ENCODE measurements at places on chromosomes 2 and 18.

- no peak for DNase-seq
Measured at GRCh38 chr2:73593680-73594079, 48.5 kb downstream of the NAT8 start.

- no peak for DNase-seq
Measured at GRCh38 chr2:74439803-74440377, 1.8 kb downstream of the RTKN start.

- no peak for DNase-seq
Measured at GRCh38 chr2:54350426-54350825, 94.4 kb upstream of the TSPYL6 start.

GRCh38 chr2:100981011-100981410 is 21.1 kb upstream of the RPL31 start:
- no peak for DNase-seq

GRCh38 chr18:58009166-58009565 is 34.9 kb upstream of the NEDD4L start:
- DNase-seq = no peak

- DNase-seq = no peak
Measured at GRCh38 chr2:216888081-216888480, 28.2 kb upstream of the TNP1 start.

- DNase-seq = no peak
Measured at GRCh38 chr18:65436430-65436829, 314.4 kb upstream of the CDH7 start.

DNA sequence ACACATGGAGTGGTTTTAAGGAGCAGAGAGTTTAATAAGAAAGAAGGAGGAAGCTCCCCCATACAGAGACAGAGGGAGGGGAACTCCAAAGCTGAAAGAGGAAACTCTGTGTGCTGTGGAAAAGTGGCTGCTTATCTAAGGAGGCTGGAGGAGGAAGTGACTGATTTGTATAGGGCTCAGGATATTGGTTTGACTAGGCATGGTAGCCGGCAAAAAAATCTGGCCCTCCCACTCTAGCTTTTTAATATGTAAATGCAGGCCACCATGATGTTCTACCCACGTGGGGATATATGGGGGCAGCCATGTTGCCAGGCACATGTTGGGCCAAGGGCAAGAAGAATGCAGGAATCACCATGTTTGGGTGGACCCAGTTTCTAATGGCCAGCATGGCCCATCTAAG is 64.3 kb downstream of the HNMT start:
- no peak for DNase-seq

DNA sequence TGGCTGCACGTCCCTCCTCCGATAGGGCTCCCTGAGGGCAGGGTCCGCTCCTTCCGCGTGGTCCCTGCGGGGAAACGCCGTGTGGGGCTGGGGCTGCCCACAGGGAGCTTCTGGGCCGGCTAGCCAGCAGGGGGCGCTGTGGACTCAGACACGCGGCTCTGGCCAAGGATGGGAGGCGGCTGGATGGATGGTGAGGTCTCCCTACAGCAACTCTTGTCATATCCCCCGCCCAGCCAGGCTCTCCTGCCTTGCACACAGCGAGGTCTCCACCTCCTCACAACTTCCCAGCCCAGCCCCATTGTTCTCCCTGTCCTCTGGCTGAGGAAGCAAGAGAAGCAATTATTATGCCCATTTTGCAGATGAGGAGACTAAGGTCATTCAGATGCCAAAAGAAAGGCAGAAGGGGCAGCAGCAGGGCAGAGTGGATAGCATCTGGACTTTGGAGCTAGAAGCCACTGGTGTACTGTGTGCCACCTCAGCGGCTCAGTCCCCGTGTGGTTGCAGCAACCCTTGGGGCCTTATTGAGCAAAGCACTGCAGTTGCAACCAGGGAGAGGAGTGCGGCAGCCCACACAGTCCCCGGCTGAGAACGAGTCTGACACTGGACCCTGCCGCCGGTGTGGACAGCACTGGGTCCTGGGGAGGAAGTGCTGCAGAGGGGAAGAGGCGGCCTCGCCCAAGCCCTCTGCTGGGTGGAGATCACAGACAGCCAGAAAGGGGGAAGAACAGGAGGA is 99.0 kb downstream of the ZFP36L2 start:
- DNase-seq = peak; percentile 79

GRCh38 chr2:98757904-98758421 is 27.0 kb upstream of the MGAT4A start:
- peak; percentile 54 for DNase-seq

- DNase-seq = no peak
Measured at GRCh38 chr2:159262226-159262625, 24.3 kb downstream of the WDSUB1 start.

DNA sequence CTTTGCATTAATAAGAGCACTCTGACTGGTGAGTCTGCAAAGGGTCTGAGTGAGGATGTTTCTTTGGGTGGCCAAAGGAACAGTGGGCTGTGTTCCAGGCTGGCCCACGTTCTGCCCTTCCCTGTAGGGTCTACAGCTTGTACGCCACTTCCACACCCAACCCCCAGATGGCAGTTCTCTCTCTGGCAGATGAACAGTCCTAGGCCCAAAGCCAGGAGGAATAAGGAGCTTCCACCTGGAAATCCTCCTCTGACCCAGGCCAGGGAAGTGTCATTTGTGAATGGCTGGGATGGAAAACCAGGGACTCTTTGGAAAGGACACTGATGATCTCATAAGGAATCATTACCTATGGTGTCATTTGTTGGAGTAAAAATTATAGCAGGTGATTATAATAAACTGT is 6.6 kb downstream of the OTOF start:
- no peak for DNase-seq

DNA sequence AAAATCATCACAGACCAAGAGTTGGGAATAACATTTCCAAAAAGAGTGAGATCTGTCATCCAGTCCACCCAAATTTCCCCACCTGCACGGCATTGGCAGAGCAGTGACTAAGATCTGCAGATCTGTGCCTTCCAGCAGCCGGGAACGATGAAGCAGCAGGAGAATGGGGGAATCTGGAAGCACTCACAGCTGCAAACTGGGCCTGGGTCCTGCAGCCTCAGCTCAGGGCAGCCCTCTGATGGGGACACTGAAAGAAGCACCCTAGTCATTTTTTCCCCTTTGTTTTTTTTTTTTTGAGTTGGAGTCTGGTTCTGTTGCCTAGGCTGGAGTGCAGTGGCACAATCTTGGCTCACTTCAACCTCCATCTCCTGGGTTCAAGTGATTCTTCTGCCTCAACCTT is 4.4 kb upstream of the SAG start:
- DNase-seq = no peak

DNA sequence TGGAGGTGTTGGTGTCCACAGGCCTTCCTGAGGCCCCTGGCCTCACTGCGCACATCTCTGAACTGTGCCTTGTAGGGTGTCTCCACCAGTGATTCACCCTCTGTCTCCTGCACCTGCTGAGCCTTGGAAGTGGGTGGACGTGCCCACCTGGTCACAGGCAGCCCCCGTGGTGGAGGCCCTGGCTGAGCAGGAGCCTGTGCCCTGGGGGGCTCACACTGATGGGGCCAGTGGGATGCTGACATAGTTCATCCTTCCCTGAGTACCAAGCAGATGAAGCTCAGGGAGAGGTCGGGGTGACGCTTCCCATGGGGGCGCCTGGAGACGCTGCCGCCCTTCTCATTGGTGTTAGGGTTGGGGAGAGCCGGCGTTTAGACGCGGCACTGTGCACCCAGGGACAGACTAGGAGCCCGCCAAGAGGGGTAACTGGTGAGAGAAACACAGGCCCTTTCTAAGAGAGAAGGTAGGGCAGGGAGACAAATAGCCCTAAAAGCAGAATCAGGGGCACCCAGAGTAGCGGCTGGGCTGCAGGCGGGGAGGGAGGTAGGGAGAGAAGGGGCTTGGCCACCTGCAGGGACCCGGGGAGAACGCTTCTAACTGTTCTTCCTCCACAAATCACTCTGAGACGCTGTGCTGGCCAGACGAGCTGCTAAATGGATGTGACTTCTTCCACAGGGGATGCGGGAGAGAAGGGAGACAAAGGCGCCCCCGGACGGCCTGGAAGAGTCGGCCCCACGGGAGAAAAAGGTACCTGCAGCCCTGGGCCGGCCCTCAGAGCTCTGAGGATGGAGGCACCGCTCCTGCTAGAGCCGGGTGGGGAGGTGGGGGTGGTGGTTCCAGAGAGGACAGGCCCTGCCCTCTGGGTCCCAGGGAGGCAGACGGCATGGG is 18.0 kb downstream of the COLEC11 start:
- DNase-seq = no peak

DNA sequence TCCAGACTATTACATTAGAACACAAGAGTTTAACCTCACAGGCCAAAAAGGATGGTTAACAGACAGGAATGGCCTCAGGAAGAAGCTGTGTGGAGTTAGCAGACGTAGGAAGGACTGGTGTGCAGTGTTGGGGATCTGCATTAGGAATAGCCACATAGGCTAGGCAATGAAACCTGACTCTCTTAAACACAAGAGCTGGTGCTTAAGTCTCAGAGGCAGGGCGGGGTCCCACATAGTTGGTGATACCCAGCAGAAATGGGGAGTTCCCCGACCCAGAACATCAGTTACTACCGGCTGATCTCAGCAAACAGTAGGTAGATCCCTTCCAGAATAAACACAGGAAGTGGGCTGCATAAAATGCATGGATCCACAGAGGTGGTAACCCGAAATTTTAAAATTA is 64.1 kb downstream of the CCDC93 start:
- DNase-seq = no peak
